ENCODE measurements at places on chromosomes 12 and 14.

DNA sequence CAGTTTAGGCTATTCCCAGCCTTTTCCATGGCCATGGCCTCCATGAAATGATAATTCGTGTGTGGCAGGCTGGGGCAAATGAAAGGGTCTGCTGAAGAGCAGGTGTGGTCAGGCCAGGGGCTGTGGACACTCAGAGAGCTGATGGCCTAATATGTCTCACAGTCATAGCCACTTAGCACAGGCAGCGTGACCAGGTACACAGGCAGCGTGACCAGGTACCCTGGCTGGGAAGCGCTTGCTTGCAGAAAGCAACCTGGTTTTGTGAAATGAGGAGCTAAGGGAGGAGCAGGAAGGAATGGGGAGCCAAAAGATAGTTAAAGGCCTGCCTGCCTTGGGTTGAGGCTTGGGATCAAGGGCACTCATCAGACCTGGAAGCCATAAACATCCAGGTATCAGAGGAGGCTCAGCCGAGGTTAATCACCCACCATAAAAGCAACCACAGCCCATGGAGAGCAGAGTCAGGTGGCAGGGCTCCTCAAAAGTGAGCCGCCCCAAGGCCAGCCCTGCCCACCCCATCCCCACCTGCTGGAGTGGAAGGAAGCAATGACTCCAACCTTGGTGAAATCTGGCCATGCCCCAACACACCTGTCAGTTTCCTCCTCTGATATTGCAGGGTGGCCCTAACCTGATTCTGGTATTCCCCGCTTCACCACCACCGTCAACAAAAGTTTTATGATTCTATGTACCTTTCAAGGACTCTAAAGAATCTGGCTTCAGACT lies 8.0 kb upstream of the KRT8 start:
- no peak for DNase-seq

DNA sequence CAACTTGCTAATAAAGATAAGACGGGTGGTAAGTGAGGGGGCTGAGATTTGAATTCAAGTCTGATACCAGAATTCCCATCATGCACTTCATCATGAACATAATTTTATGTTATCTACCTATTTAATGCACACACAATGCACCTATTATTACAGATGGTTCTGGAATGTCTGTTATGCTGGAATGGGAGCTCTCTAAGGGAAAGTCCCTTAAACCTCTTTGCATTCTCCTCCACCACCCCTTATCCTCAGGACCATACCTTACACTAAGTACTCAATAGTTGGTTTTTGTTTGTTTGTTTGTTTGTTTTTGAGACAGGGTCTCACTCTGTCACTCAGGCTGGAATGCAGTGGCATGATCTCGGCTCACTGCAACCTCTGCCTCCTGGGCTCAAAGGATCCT lies 7.0 kb upstream of the MSI1 start:
- no peak for DNase-seq

DNA sequence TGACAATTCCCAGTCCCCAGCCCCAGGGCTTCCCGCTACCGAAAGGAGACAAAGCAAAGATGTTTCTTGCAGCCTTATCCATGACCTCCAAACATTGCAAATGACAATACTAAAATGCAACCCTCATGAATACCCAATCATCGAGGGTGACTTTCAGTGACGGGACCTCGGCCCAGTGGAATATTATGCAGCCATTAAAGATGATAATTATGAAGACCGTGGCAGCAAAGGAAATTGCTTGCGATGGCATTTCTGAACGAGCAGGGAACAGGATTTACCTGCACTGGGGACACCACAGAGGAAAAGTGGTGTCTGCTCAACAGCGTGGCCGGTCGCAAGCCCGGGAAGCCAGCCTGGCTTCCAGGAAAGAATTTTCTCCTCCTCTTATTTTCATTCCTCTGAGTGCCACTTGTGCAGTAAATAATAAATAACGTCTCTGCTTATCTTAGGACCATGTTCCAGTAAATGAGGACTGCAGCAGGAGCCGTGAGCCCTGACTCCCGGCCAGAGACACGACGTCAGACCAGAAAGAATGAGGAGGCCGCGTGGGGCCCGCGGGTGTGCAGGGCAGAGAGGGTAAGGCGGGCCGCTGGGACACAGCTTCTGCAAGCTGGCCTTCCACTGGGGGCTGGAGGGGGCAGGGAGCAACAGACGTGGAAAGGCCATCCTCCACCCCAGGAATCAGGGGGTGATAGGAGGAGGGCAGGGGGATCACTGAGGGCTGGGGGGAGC lies 6.6 kb downstream of the C14orf180 start:
- no peak for DNase-seq

- DNase-seq = peak; percentile 36
These were observed 624 bp downstream of the RIN3 start for GRCh38 chr14:92513966-92514843.

GRCh38 chr12:18578191-18578590 lies 159.6 kb downstream of the PLCZ1 start:
- no peak for DNase-seq

- DNase-seq = no peak
These were observed 59.9 kb downstream of the PPP2R5E start for GRCh38 chr14:63483315-63483714.

DNA sequence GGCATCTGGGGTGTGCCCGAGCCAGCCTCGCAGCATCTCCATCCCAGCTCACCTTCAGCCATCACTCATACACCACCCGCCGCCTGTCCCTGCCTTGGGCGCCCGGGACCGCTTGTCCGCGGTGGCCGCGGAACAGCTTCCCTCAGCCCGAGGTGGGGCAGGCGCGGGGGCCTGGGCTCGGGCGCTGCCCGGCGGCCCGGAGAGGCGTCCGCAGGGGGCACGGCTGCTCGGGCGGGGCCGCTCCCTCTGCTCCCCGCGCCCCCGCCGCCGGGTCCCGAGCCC lies 430 bp downstream of the SLC41A2 start:
- DNase-seq = peak; percentile 52

DNA sequence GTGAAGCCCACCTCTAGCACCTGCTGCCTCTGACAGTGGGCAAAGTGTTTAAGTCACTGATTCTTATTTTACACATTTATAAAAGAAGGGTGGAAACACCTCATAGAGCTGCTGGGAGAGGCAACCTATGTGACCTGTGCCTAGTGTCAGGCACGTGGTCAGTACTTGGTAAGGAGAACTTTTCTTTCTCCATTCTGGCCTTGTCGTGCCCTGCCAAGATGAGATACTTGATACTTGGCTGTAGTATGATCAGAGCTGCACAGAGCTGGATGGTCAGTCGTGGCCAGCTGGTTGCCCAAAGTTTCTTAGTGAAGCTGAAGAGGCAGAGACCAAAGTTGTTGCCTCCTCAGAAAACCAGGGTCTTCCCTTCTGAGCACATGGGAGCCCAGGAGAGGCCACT lies 24.6 kb downstream of the PLEKHH1 start:
- DNase-seq = no peak

- DNase-seq = no peak
These were observed 27.6 kb downstream of the KITLG start for GRCh38 chr12:88552610-88553079.

DNA sequence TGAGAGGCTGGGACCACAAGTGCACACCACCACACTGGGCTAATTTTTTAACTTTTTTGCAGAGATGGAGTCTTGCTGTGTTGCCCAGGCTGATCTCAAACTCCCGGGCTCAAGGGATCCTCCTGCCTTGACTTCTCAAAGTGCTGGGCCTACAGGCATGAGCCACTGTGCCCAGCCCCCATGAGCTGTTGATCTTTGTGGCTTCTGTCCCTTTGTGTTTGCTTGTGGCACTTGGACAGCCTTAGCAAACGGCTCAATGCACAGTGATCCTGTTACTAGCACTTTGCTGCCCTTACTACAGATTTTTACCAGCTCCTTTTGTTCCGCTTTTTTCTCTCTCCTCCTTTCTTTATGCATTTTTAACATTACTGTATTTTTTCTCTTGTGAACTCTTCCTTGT lies 25.3 kb upstream of the EVL start:
- no peak for DNase-seq

Data from HuH-7 (cell line).